ENCODE measurements at places on chromosomes 16 and 17. TPM values are rescaled to one million over a fixed set of nuclear protein-coding genes. Genes with fewer than 3 reads are reported as not detected.

C16orf86 gene
- total RNA-seq = 1.7 TPM

DNA sequence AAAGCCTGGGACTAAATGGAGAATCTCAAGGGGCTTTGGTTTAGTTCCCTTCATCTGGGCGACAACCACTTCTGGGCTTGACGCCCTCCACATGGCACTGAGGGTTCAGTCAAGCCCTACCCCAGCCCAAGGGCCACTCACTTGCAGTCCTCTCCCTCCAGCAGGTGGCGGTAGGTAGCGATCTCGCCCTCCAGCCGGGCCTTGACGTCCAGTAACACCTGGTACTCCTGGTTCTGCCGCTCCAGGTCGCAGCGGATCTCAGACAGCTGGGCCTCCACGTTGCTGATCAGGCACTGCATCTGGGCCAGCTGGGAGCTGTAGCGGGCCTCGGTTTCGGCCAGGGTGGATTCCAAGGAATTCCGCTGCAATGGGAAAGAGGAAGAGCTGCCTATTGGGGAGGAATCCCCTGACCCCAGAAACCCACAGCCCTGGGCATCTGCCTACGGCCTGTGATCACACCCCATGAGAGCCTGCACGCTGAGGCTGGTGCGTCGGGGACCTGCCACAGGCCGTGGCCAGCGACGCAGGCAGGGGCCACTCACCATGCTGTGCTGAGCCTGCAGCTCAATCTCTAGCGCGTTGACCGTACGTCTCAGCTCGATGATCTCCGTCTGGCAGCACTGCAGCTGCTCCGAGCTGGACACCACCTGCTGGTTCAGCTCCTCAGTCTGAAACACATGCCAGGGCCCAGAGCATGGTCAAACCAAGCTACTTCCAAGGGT is 2.7 kb downstream of the KRT36 start:
- no peaks in the 10 kb centered on the region for H3K27me3 ChIP-seq
- H3K36me3 ChIP-seq = no peaks in the 10 kb centered on the region
- H3K4me1 ChIP-seq = peaks cover 2% of the 10 kb centered on the region
- no peak overlapping the region for H3K4me3 ChIP-seq

USP7 gene
- total RNA-seq = 151 TPM

GRCh38 chr16:27779641-27780164 is 229.8 kb downstream of the KATNIP start:
- peak; percentile 61 for DNase-seq
- H3K27me3 ChIP-seq = no peaks in the 10 kb centered on the region
- H3K4me3 ChIP-seq = peak overlapping the region; percentile 34
- peak overlapping the region; percentile 35 for H3K27ac ChIP-seq
- no peaks in the 10 kb centered on the region for H3K36me3 ChIP-seq

IL32 gene
- not detected for total RNA-seq

GRCh38 chr16:81231014-81231413 is 7.5 kb upstream of the BCO1 start:
- no peaks in the 10 kb centered on the region for H3K4me1 ChIP-seq
- H3K27ac ChIP-seq = no peak overlapping the region
- H3K4me3 ChIP-seq = no peak overlapping the region
